ENCODE measurements at places on chromosomes 2 and 18.

- ATAC-seq, result no peak
These were observed 245.7 kb downstream of the IKZF2 start for GRCh38 chr2:212905640-212906201.

- no peak for ATAC-seq
These were observed 52.1 kb downstream of the RHBDD1 start for GRCh38 chr2:226887940-226888339.

- no peak for ATAC-seq
These were observed 27.3 kb upstream of the TMX3 start for GRCh38 chr18:68742206-68742605.

GRCh38 chr2:158602027-158602426 is 145.3 kb downstream of the PKP4 start:
- no peak for ATAC-seq

- no peak for ATAC-seq
These were observed 128.0 kb downstream of the NEDD4L start for GRCh38 chr18:58172031-58172430.
